Karpas-422 (cell line): ENCODE measurements at places on chromosomes 6 and 20. TPM values are rescaled to one million over a fixed set of nuclear protein-coding genes. Genes with fewer than 3 reads are reported as not detected.

CHRNA4 gene
- not detected in 2 replicates for total RNA-seq

ZBTB46 gene
- 0.18 TPM in 1 of 2 replicates, not detected in the other for total RNA-seq

DNA sequence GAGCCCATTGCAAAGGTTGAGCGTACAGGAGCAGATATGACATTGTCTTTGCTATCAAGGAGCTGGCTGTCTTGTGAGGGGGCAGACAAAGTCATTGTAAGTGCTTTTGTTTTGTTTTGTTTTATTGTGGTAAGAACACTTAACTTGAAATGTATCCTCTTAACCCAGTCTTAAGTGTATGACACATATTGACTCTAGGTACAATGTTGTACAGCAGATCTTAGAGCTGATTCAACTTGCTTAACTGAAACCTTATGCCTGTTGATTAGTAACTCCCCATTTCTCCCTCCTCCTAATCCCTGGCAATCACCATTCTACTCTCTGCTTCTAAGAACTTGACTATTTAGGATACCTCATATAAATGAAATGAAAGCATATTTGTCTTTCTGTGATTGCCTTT is 429.0 kb downstream of the BMP2 start:
- no peak overlapping the region for H3K27ac ChIP-seq
- H3K36me3 ChIP-seq = no peaks in the 10 kb centered on the region
- H3K4me1 ChIP-seq = no peaks in the 10 kb centered on the region
- no peak overlapping the region for H3K4me3 ChIP-seq
- no peak for DNase-seq
- H3K27me3 ChIP-seq = no peaks in the 10 kb centered on the region

GRCh38 chr6:145031001-145031400 is 704.3 kb downstream of the EPM2A start:
- H3K36me3 ChIP-seq = no peaks in the 10 kb centered on the region
- no peak overlapping the region for H3K27ac ChIP-seq
- H3K4me3 ChIP-seq = no peak overlapping the region

DNA sequence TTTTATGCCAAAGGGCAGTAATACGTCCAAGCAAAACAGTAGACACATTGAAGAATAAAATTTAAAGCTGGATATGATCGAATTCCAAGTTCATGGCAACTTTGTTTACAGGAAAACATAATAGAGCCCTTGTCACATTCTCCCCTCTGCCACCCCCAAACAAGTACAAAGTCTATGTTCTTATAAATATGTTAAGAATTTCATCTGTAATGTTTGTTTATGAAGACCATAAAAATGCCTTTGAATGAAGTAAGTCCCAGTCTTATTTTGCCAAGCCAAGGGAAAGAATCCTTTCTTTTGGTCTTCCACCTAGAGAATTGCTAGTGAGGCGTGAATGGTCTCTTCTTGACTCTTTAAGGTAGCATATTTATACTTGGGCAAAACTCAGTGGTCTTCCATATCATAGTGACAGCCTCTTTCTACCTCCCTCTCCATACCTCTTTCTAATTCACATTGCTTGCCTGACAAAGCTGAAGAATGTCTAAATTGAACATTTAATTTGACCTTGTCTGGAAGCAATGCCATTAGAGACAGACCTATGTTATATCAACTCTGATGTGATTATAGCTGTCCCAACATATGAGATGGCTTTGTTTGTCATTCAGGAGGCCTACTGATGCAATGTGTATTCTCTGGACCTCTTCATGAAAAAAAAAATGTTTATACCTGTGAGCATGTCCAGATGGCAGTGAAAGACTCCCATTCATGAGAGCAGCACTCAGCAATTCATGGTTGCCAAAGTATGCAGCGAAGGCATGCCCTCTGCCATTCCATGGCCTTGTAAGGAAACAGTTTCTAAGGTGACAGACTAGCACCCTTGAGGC is 70.6 kb upstream of the CCN2 start:
- no peaks in the 10 kb centered on the region for H3K36me3 ChIP-seq
- no peaks in the 10 kb centered on the region for H3K27me3 ChIP-seq
- H3K4me3 ChIP-seq = no peak overlapping the region
- DNase-seq = no peak

DNA sequence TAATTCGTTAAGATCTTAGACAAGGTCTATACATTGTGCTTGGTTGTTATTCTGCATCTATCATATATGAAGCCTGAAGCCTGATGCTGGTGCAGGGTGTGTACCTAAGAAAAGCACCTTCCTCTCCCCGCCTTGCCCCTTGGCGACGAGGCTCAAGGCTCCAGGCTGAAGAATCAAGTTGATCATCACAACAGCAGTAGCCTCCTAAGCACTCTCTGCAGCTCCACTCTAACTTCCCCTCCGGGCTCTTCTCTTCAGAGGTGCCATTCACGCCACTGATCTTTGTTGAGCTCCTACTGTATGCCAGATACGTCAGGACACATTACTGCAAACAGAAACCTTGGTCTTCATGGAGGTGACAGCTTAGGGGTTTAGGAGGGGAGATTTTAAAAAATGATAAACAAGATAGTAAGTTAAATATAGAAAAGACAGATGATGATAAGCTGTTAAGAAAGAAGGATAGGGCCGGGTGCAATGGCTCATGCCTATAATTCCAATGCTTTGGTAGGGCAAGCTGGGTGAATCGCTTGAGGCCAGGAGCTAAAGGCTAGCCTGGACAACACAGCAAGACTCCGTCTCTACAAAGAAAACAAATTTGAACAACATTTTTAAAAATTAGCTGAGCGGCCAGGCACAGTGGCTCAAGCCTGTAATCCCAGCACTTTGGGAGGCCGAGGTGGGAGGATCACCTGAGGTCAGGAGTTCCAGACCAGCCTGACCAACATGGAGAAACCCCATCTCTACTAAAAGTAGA is 38.4 kb upstream of the ZNF217 start:
- no peaks in the 10 kb centered on the region for H3K36me3 ChIP-seq
- H3K4me1 ChIP-seq = no peaks in the 10 kb centered on the region
- H3K27me3 ChIP-seq = no peaks in the 10 kb centered on the region
- DNase-seq = no peak
- no peak overlapping the region for H3K4me3 ChIP-seq

DNA sequence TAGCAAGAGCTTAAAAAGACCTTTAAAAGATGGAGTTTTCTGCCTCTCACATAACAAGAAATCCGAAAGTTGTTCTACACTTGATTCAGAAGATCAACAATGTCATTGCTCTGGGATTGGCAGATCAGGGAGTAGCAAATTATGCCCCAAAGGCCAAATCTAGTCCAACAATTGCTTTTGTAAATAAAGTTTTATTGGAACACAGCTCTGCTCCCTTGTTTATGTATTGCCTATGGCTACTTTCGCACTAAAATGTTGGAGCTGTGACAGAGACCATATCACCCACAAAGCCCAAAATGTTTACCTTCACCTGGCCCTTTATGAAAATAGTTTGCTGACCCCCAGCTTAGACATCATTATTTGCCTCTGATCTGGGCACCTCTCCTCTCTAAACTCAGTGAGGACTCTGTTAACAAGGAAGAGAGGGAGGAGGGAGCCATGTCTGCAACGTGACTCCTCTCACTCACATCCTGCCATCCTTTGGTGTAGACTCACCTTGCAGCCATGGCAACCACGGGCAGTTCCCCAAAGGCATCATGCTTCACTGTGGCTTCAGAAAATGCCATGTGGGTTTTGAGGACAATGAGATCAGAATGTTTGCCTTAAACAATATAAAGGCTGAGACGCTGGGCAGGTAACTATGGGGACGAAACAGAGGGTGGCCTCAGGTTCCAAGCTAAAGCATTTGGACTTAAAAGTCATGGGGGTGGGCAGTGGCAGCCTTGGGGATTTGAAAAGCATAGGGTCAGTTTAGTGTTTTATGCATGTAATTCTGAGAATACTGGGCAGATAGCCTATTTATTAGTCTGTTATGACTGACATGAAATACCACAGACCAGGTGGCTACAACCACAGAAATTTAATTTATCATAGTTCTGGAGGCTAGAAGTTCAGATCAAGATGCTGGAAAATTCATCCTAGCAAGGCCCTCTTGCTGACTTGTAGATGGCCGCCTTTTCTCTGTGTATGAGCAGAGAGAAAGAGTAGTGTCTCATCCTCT is 149.7 kb upstream of the TNFAIP3 start:
- no peak overlapping the region for H3K27ac ChIP-seq
- no peaks in the 10 kb centered on the region for H3K36me3 ChIP-seq
- H3K4me3 ChIP-seq = no peak overlapping the region
- no peaks in the 10 kb centered on the region for H3K27me3 ChIP-seq
- H3K4me1 ChIP-seq = peaks cover 6% of the 10 kb centered on the region; the same call in 1 of the 2 replicates
- no peak for DNase-seq
